8988T (cell line): ENCODE measurements at places on chromosomes 2 and 18.

DNA sequence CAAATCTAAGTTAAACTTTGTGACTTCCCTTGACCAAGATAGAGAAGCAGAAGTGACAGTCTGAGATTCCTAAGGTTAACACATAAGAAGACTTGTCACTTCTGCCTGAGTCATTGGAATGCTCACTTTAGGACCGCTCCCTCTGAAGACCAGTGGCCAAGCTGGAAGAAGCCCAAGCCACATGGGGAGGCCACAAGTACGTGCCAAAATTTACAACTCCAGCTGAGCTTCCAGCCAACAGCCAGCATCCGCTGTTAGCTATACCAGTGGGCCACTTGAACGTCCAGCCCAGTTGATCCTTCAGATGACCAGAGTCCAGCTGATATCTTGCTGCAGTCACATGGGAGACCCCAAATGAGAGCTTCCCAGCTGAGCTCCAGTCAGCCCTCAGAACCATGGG, 18.1 kb upstream of the ANTXR1 start:
- no peak for DNase-seq

GRCh38 chr2:20080428-20080827, 29.0 kb upstream of the LAPTM4A start:
- no peak for DNase-seq

- no peak for DNase-seq
Measured at GRCh38 chr2:188645986-188646385, 328.2 kb upstream of the COL3A1 start.

GRCh38 chr18:3012136-3013023, 564 bp downstream of the LPIN2 start:
- peak; percentile 57 for DNase-seq

DNA sequence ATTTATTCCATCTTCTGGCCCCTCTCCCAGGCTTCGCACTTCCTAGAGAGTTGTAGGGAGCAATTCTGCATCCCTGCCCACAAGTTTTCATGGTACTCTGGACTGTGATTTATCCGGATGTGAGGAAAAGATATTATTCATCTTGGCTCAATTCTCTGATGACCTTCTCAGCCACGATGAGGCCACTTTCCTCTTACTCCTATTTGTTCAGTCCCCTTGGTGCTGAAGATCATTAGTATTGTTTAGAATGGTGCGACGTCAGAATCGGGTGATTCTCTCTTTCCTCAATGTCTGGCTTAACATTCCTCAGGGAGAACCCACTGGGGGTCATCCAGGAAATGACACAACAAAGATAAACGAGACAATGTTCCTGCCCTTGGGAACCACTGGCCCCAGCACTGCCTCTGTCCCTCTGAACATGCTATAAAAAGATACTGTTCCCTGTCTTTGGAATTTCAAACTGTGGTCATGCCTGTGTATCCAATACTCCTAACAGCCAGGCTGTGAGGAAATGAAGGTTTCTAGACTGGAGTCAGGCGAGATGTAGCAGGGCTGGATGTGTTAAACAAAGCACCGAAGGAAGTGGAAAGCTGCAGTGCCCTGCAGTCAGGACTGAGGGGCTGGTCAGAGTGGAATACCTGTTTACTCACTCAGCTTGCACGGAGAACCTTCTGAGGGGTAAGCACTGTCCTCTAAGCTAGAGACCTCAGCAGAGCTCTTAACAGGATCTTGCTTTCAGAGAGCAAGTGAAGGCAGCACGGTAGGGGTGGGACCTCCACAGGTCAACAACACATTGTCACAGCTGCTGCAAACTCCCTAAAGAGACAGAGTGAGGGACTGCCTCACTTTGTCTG, 12.9 kb upstream of the GLI2 start:
- DNase-seq, result no peak

DNA sequence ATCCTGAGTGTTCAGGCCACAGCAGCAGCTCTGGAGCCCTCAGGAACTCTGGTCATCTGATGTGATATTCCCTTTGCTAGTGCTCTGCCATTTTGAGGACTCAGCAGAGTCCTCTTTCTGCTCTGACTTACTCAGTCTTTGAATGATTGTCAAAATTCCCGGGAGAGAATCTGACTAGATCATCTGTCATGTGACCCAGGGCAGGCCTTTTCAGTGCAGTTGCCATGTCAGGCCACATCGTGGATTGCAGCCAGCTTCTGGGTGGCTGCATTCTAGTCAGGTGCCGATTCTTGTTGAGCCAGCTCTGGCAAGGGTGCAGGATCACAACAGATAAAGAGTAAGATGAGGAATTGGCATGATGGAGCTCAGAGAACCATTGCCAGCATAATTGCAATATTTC, 795.6 kb downstream of the CPS1 start:
- no peak for DNase-seq

DNA sequence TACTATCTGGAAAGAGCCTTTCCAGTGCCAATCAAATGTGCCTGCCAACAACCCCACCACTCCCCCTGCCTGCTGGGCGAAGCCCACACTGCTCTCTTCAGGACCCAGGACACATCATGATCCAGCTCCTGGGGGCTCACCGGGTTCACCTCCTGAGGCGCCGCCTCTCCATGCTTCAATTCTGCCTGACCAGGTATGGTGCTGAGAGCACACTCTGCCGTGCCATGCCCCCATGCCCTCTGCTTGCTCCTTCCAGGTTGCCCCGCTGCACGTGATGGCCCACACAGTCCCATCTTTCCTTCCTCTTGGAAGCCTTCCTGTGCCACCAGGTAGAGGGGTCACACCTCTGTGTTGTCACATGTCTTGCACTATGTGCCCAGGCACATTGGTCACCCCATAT, 47.5 kb downstream of the ASB18 start:
- no peak for DNase-seq

DNA sequence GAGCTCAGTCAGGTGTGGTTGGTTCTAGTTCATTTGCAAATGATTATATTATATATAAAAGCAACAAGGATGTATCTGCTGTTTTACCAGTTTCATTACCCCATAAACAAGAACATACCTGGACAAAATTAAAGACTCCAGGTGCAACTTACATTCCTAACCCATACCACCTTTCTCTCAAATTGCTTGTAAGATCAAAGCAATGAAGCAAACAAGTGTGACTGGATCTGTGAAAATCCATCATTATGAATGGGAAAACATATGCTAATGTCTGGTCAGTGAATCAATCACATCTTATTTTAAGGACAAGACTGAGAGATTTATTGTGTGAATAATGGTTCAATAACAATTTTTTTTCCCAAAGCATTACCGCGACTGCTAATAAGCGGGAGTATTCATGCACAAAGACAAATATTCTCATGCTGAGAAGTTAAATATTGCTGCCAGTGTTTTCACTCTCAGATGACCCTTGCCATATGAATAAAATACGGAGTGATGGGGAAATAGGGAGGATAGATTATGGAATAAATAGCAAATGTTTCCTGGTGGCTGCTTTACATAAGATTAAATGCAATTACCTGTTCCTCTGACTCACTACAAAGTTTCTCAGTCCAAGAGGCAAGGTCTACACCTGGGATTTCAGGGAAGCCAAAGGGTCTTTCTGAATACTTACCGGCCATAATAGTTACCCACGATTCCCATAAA, 59.3 kb downstream of the WDR75 start:
- DNase-seq, result no peak

- DNase-seq, result no peak
Measured at GRCh38 chr2:239881031-239881471, 144.1 kb downstream of the NDUFA10 start.

DNA sequence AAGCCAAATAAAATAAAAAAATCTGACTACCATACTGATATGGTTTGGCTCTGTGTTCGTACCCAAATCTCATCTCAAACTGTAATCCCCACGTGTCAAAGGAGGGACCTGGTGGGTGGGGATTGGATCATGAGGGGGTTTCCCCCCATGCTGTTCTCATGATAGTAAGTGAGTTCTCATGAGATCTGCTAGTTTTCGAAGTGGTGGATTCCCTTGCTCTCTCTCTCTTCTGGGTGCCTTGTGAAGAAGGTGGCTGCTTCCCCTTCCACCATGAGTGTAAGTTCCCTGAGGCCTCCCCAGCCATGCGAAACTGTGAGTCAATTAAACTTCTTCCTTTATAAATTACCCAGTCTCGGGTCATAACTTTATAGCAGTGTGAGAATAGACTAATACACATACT, 123.8 kb upstream of the WDSUB1 start:
- no peak for DNase-seq

DNA sequence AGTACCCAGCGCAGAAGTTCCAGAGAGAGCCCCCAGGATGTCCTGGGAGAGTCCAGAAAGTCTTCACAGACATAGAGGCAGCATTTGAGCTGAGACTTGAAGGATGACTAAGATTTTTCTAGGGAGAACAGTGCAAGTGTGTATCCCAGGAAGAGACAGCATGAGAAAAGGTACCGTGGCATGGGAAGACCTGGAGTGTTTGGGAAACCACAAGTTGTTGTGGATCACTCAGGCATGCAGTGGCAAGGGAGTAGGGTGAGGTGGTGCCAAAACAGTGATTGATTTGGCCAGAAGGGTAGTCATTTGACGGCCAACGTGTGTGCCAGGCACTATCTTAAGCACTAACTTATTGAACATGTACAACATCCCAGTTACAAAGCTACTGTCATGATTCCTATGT, 24.5 kb upstream of the KCNK3 start:
- no peak for DNase-seq

DNA sequence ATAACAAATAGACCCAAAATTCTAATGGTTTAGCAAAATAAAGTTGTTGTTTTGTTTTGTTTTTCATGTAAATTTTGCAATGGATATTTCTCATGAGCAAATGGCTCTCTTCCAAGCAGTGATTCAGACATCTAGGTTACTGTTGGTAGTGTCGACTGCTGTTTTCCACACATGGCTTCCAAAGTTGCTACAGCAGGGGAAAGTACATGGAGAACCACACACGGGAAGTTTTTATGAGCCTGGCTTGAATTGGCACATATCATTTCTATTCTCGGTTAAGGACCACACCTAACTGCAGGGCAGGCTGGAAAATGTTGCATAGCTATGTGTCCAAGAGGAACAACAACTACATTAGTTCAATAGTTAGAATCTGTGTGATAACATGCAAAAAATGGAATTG, 262.1 kb downstream of the GALNT13 start:
- DNase-seq, result no peak

- no peak for DNase-seq
Measured at GRCh38 chr18:32337347-32337746, 133.3 kb downstream of the GAREM1 start.

- DNase-seq, result no peak
Measured at GRCh38 chr2:150126143-150126740, 361.2 kb downstream of the RND3 start.

DNA sequence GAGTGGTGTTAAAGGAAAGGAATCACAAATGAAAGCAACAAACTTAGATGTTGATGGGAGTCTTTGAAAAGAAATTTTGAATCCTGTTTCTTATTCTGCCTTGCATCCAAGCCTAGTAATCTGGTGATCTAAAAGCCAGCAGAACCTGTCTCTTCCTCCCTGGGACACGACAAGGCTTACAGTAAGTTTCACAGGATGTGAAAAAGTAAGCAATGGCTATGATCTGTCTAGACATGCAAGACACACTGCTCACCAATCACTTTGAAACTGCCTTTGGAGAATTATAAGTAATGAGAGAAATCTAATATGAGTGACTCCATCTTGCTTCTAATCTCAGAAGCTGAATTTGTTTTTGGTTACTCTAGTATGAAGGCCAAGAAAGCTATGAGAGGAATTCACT, 103.7 kb downstream of the KCNH7 start:
- no peak for DNase-seq

GRCh38 chr2:69055688-69056470, 42.9 kb downstream of the ANTXR1 start:
- no peak for DNase-seq

DNA sequence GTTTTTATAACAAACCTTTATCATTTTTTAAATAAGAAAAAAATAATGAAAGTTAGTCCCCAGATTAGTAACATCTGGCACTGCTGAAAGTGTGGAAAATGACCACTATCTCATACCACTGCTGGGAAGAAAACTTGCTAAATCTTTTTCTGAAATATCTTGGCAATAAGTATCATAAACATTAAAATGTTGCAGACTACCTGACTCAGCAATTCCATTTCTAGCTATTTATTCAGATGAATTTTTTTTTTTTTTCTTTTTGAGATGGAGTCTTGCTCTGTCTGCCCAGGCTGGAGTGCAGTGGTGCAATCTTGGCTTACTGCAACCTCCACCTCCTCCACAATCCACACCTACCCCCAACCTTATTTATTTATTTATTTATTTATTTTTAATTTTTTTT, 35.3 kb upstream of the SOS1 start:
- DNase-seq, result no peak

DNA sequence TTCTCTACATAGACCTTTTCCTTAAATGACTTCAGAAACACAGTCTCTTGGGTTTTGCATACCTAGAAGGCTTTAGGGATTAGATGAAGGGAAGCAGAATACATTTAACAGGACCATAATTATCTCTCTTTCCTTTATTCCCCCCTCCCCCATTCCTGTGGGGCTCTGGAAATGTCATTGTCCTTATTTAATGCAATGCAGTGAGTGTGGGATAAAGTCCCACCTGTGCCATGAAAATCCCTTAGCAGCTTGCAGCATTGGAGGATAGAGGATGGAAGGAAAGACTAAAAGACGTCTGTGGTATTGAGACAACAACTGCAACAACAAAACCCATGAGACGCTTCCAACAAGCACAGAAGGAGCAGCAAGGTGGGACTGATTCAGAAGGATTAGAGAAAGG, 117.8 kb upstream of the DCC start:
- no peak for DNase-seq

DNA sequence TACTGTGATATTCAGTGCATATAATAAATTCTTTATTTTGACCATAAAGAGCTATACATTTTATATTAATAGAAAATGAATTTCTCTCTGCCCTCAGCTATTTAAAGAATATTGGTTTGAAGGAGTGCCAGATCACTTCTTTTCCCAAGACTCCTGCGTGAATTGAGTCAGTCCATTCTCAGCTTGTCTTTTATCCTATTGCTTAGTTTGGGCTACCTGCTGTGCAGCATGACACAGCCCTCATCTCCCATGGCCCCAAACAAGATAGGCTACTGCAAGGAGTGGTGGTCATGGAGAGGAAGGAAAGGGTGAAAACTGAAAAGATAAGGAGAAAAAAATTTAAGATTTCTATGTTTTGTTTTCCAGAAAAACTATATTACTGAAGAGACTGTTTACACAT, 10.1 kb upstream of the FBXO11 start:
- no peak for DNase-seq

GRCh38 chr2:77161009-77161408, 361.2 kb downstream of the LRRTM4 start:
- DNase-seq, result peak; percentile 9

- DNase-seq, result no peak
Measured at GRCh38 chr2:2879781-2880180, 497.8 kb downstream of the EIPR1 start.

GRCh38 chr2:218569661-218570500, 1.2 kb downstream of the CNOT9 start:
- DNase-seq, result no peak

DNA sequence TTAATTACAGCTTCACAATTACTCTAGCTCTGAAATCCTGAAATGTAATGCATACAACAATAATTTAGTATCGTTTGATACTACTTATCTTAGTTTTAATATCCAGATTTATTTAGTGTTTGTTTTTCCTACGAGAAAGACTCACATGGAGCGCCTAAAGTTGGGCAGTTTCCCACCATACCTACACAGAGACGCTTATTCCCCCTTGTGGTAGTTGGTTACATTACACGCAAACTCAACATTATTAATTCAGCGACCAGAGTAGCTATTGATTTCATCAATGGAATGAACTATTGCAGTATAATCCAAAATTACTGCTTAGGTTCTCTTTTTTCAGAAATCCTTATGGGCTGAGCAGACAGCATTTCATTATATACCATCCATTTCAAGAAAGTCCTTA, 164.0 kb upstream of the REG3G start:
- no peak for DNase-seq

GRCh38 chr2:234308073-234308812, 188.6 kb downstream of the ARL4C start:
- DNase-seq, result no peak
